ENCODE measurements at places on chromosomes 3 and 15.

GRCh38 chr3:31219131-31219843 is 313.4 kb upstream of the STT3B start:
- DNase-seq = no peak

DNA sequence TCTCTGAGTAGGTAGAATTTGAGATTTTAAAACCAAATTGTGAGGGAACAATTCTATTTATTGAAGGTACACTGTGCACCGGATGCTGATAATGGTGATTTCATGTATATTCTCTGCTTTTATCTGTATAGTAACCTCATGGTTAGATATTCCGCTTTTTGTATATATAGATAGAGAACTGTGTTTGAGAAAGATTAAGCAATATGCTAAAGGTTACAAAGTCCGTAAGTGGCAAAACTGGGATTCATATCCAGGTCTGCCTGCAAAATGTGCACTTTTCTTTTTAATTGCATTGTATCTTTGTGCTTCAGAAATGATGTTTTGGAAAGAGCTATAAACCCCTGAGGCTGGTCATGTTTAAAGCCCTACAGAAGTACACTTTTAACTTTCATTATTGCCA is 635.4 kb upstream of the NECTIN3 start:
- no peak for DNase-seq

- DNase-seq = no peak
Measured at GRCh38 chr3:24526640-24527212, 32.1 kb upstream of the THRB start.

DNA sequence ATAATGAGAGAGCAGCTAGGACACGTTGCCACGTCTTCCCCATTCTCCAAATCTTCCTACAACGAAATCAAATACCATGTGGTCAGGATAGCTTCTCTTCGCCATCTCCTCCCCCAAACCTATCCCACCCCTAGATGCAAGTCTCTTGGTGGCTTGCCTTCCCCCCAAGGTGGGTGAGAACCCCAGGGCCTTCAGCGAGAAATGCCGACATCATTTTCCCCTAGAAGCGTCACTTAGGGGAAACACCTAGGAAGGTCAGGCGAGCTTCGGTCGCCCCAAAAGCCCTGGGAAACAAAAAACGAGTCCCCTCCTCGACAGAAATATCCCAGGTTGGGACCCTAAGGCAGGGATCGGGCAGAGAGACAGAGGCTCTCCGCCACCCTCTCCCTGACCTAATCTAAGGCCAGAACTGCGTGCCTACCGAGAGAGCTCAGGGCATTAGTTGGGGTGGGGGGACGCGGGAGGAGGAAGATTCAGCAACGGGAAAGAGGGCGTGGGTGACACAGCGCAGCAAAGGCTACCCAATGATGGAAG is 502 bp downstream of the DPH3 start:
- no peak for DNase-seq

DNA sequence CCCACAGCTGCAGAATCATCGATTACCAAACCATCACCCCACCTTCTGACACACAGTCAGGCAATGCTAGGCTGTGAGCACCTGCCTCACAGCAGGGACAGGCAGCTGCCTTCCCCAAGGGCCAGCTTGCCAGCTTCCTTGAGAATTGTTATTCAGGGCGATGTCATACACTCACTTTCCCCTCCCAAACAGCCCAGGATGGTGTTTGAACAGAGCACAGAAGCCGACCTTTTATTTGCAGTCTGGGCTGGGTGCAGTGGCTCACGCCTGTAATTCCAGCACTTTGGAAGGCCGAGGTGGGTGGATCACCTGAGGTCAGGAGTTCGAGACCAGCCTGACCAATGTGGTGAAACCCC is 84.5 kb upstream of the HERC1 start:
- DNase-seq = no peak

DNA sequence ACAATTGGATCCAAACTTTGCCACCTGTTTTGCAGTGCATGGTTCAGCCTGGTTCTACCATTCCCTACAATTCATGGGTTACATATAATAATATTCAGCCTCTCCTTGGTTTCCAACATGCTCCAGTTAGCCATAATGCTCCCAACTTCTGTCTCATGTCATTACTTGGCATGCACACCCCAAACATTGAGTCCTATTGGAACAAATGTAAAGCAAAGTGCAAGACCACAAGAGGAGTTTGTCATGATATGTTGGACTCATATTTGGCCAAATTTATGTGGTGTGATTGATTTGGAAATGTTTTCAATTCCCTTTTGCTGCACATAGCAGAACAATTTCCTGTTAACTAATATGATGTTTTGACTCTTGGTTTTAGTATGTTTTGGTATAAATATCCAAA is 50.2 kb downstream of the KCNAB1 start:
- DNase-seq = no peak

- DNase-seq = peak; percentile 7
Measured at GRCh38 chr3:186108106-186108940, 566 bp downstream of the ETV5 start.

DNA sequence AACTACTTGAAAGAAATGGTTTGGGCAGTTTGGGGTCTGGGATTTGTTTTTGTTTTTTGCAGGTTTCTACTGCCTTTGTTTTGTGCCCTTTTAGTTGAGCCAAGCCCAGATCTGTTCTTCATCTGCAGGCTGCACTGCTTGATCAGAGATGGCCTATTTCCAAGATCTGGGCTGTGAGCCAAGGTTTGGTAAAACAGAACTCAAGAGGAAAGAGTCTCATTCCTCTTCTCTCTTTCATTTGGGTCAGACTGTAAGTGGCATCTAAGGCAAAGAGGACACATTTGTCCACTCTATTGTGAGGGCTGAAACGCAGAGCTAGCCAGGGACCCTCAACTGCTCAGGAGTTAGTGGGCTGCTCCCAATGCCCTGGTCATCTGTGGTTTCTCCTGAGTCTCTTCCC is 104.4 kb upstream of the UBE3A start:
- no peak for DNase-seq

DNA sequence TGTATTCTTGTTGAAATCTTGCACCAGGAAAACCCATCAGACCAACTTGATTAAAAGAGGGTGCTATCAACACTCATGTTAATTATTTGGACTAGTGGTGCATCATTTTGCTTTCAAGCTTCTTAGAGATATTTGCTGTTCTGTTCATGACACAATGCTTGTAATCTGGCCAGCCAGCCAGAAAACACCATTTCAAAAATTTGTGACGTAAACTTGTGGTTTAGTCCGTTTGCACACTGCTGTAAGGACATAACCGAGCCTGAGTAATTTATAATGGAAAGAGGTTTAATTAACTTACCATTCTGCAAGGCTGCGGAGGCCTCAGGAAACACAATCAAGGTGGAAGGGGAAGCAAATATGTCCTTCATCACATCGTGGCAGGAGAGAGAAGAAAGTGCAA is 374.3 kb upstream of the TGFBR2 start:
- no peak for DNase-seq

DNA sequence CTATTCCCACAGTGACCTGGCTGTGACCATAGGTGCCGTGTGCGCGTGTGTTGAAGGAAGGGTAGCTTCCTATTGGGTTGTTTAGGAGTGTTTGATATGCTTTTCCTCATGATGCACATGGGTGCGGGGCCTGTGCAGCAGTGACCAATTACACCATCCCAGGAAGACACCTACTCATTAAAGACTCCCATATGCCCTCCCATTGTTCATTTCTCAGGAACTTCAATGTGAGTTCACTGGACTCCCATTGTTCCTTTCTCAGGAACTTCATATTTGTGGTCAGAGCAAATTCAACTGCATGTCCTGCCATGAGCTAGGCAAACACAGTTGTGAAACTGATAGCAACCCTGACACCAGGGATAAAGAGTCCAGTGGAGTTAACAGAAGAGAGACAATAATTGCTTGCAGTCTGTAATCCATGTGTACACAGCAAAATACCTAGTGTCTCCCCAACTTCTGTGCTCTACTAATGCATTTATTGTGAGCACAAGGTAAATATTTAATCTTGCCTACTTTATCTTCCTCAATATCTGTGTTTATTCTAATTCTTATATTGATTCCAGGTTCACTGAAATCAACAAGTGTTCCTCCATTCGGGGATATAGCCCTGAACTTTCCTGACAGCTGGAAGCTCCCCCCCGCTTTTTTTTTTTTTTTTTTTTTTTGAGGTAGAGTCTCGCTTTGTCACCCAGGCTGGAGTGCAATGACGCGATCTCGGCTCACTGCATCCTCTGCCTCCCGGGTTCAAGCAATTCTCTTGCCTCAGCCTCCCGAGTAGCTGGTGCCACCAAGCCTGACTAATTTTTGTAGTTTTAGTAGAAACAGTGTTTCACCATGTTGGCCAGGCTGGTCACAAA is 57.5 kb upstream of the GCNT3 start:
- no peak for DNase-seq

- DNase-seq = peak; percentile 34
Measured at GRCh38 chr15:74307827-74308811, 59.3 kb downstream of the CYP11A1 start.

DNA sequence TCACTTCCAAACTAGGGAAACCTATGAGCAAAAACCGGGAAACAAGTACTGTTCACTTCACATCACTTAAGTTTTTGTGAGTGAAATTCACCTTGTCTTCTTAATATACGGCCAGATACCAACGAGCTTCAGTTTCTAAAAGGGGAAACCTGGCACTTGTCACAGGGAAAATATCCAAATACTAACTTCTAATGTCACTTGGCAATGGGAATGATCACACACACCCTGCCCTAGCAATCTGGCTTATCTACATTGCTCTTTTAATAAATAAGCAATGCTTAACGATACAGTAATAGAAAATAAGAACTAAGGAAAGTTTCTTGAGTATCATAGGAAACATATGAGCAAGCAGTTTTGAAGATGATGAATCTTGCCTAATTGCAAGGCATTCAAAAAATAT is 34.6 kb upstream of the PLOD2 start:
- DNase-seq = no peak

DNA sequence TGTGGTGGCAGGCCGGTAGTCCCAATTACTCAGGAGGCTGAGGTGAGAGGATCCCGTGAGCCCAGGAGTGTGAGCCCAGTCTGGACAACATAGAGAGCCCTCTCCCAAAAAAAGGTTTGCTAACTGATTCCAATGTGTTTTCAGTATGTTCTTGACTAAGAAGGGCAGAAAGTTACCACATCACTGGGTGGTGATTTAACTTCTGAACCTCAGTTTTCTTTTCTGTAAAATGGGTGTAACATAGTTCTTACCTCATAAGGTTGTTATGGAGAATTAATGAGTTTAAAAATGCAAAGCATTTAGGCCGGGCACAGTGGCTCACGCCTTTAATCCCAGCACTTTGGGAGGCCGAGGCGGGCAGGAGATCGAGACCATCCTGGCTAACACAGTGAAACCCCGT is 28.5 kb upstream of the RAF1 start:
- no peak for DNase-seq

DNA sequence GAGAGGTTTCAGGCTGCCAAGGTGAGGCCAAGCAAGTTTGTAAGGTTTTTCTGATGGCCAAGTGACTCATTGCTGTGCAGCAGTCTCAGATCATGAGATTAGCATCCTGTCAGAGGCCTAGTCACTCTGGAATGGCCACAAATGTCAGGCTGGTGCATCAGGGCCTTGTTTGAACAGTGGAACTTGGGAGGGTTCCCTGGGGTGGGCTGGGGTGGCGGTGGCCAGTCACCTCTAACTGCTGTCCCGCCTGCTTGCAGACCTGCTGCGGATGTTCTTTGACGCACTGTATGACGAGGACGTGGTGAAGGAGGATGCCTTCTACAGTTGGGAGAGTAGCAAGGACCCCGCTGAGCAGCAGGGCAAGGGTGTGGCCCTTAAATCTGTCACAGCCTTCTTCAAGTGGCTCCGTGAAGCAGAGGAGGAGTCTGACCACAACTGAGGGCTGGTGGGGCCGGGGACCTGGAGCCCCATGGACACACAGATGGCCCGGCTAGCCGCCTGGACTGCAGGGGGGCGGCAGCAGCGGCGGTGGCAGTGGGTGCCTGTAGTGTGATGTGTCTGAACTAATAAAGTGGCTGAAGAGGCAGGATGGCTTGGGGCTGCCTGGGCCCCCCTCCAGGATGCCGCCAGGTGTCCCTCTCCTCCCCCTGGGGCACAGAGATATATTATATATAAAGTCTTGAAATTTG is 2.8 kb upstream of the FAM131A start:
- DNase-seq = peak; percentile 40

GRCh38 chr3:161212906-161213305 is 8.2 kb upstream of the NMD3 start:
- no peak for DNase-seq

- no peak for DNase-seq
Measured at GRCh38 chr15:85767785-85768529, 26.8 kb downstream of the KLHL25 start.

- DNase-seq = no peak
Measured at GRCh38 chr3:61357902-61358301, 106.7 kb upstream of the FHIT start.

DNA sequence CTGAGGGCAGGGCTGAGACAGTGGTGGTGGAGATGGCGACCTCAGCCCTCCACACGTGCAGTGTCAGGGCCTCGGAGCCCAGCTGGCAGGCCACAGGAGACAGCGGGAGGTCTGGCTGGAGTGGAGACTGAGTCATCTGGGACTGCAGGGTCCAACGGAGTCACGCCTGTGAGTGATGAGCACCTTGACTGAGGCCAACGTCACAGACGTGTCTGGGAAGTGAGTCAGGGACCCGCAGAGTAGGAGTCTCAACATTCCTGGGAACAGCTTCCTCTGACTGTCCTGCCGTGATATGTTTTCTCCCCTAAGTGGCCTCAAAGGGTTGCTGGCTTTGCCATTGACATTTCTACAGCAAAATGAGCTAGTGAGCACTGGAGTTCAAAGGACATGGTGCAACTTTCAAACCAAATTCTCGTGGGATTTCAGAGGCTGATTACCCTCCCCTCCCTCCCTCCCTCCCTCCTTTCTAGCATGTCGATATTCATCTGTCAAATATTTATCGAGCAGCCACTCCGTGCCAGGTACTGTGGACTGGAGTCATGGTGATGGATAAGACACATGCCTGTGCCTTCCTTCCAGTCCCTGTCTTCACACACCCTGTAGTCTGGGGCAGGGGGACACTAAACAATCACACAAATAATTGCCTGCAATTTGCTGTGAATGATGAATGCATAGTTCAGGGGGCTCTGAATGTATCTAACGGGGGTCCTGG is 53.3 kb upstream of the AMOTL2 start:
- DNase-seq = no peak

- DNase-seq = peak; percentile 46
Measured at GRCh38 chr15:45276831-45277230, 24.8 kb downstream of the SLC28A2 start.

DNA sequence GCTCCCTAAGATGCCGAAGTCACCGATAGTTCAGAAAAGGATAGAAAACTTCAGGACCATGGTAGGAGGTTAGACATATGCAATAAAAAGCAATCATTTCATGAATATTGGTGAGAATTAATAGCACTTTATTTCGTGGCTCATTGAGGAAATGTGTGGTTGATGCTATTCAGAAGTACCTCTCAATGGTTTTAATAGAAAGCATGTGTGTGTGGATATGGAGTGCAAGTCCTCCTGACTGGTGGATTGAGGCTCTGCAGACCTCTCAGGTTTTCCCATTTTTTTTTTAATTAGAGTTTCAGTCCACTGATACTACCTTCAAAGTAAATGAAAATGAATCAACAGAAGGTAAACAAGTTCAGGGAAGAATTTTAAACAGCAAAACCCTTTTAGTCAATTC is 384.3 kb upstream of the RARB start:
- no peak for DNase-seq

GRCh38 chr3:125189378-125190165 is 23.0 kb downstream of the SLC12A8 start:
- DNase-seq = no peak
